Activated B cell treated with CpG ODN at 0.5 μM for 24 hours (primary cell): ENCODE measurements at places on chromosomes 7 and 10.

- no peak overlapping the region for H3K4me3 ChIP-seq
- H3K27me3 ChIP-seq, result no peaks in the 10 kb centered on the region
- no peaks in the 10 kb centered on the region for H3K4me1 ChIP-seq
Measured at GRCh38 chr7:18378989-18379605, 116.5 kb upstream of the HDAC9 start.

DNA sequence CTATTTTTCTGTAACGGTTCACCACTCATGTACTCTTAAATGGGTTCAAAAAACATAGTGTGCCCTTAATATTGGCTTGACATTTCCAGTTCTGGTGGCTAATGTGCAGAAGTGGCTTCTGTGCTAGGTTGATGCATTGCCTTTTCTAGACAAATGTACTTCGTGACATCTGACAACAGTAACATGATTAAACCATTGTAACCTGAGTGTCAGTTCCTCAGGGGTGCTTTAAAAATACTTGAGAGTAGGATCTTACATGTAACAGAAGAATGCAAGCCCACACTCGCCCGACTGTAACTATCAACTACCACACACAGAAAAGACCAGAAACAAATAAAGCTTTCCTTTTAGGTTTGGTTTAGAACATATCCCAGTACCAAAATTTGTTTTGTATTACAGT lies 393.4 kb upstream of the NFE2L3 start:
- no peak overlapping the region for H3K27ac ChIP-seq
- H3K4me3 ChIP-seq, result no peak overlapping the region
- DNase-seq, result no peak
- no peaks in the 10 kb centered on the region for H3K4me1 ChIP-seq
- no peaks in the 10 kb centered on the region for H3K36me3 ChIP-seq

GRCh38 chr10:29948881-29949355 lies 110.5 kb downstream of the JCAD start:
- H3K27me3 ChIP-seq, result no peaks in the 10 kb centered on the region
- no peak for DNase-seq
- no peaks in the 10 kb centered on the region for H3K36me3 ChIP-seq
- H3K27ac ChIP-seq, result no peak overlapping the region
- no peak overlapping the region for H3K4me3 ChIP-seq
- H3K4me1 ChIP-seq, result no peaks in the 10 kb centered on the region

GRCh38 chr10:71253981-71254818 lies 41.8 kb downstream of the UNC5B start:
- no peaks in the 10 kb centered on the region for H3K36me3 ChIP-seq
- peaks cover 26% of the 10 kb centered on the region for H3K27me3 ChIP-seq
- no peak overlapping the region for H3K27ac ChIP-seq
- no peak overlapping the region for H3K4me3 ChIP-seq
- H3K4me1 ChIP-seq, result no peaks in the 10 kb centered on the region
- DNase-seq, result no peak

- H3K27ac ChIP-seq, result peak overlapping the region; percentile 74
- no peaks in the 10 kb centered on the region for H3K36me3 ChIP-seq
- peaks cover 40% of the 10 kb centered on the region for H3K4me1 ChIP-seq
- no peak for DNase-seq
- no peaks in the 10 kb centered on the region for H3K27me3 ChIP-seq
Measured at GRCh38 chr10:69229616-69229916, 9.4 kb downstream of the HKDC1 start.

DNA sequence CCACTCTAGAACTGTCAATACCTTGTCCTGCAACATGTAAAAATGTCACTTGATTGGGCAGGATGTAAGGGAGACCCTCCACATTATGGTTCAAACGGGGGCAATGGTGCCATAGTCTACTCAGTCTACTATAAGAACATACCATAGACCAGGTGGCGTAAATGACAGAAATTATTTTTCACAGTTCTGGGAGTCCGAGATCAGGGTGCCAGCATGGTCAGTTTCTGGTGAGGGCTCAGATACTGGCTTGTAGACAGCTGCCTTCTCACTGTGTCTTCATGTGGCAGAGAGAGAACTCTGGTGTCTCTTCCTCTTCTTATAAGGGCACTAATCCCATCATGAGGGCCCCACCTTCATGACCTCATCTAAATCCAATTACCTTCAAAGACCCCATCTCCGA lies 18.7 kb upstream of the TMEM178B start:
- H3K27me3 ChIP-seq, result peaks cover 35% of the 10 kb centered on the region
- DNase-seq, result no peak
- H3K4me3 ChIP-seq, result no peak overlapping the region
- no peak overlapping the region for H3K27ac ChIP-seq
- H3K4me1 ChIP-seq, result no peaks in the 10 kb centered on the region

DNA sequence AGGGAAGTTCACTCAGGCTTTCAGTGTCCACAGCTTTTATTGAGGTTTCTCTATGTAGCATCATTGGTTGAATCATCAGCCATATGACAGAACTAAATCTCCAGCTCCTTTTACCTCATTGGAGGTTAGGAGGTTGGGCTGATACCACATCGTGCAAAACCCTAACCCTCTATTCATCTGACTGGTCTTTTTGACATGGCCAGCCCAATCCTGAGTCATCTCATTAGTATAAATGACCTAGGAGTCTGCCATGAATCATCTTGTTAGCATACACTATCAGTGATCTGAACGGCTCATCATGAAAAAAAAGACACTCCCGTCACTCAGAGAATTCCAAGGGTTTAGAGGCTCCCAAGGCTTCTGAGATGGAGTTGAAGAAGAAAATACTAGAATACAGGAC lies 669.8 kb upstream of the POT1 start:
- no peaks in the 10 kb centered on the region for H3K27me3 ChIP-seq
- H3K4me1 ChIP-seq, result no peaks in the 10 kb centered on the region
- no peak overlapping the region for H3K4me3 ChIP-seq
- H3K27ac ChIP-seq, result no peak overlapping the region

DNA sequence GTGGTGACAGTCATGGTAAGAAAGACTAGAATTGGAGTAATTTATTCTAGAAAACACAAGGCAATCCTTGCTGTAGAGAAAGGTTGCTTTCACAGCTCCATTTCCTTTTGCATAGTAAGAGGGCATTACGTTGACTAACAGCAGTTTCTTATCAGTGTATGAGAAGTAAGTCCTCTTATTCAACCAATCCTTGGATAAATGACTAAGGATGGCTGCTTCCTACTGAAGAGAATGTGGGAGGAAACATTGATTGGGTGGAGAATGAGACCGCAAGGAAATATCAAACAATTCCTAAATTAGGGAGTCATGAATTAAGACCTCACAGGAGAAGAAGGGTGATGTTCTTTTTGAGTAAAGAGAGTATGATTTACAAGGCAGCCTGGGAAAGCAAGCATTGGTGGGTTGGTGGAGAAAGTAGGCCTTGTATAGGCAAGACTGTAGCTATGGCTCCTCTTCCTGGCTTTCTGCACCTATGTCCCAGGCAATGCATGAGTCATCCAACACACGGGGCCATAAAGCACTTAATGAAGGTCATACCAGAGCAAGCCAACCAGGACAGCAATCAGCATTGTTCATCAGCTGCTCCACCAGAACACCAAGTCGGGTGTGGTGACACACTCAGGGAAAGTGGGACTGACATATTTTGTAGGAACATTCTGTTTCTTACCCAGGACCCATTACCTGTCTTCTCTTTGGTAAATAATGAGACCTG lies 5.6 kb downstream of the MGAM start:
- H3K27ac ChIP-seq, result no peak overlapping the region
- peaks cover 12% of the 10 kb centered on the region for H3K27me3 ChIP-seq
- H3K4me3 ChIP-seq, result no peak overlapping the region
- no peaks in the 10 kb centered on the region for H3K36me3 ChIP-seq
- no peaks in the 10 kb centered on the region for H3K4me1 ChIP-seq

- no peaks in the 10 kb centered on the region for H3K27me3 ChIP-seq
- H3K36me3 ChIP-seq, result peaks cover 30% of the 10 kb centered on the region
- H3K4me3 ChIP-seq, result no peak overlapping the region
- H3K27ac ChIP-seq, result no peak overlapping the region
Measured at GRCh38 chr7:132893560-132893959, 188.3 kb downstream of the CHCHD3 start.

GRCh38 chr7:29879609-29880008 lies 73.3 kb downstream of the WIPF3 start:
- no peaks in the 10 kb centered on the region for H3K36me3 ChIP-seq
- H3K4me3 ChIP-seq, result no peak overlapping the region
- peaks cover 5% of the 10 kb centered on the region for H3K4me1 ChIP-seq
- no peak for DNase-seq
- H3K27ac ChIP-seq, result no peak overlapping the region

- peak overlapping the region; percentile 82 for H3K4me3 ChIP-seq
- peaks cover 39% of the 10 kb centered on the region for H3K36me3 ChIP-seq
Measured at GRCh38 chr7:139104091-139104450, 5.4 kb downstream of the ZC3HAV1 start.

- DNase-seq, result peak; percentile 56
- no peaks in the 10 kb centered on the region for H3K27me3 ChIP-seq
- H3K4me3 ChIP-seq, result peak overlapping the region; percentile 88
- no peaks in the 10 kb centered on the region for H3K36me3 ChIP-seq
- peak overlapping the region; percentile 88 for H3K27ac ChIP-seq
Measured at GRCh38 chr10:132397671-132398565, 918 bp downstream of the PWWP2B start.

DNA sequence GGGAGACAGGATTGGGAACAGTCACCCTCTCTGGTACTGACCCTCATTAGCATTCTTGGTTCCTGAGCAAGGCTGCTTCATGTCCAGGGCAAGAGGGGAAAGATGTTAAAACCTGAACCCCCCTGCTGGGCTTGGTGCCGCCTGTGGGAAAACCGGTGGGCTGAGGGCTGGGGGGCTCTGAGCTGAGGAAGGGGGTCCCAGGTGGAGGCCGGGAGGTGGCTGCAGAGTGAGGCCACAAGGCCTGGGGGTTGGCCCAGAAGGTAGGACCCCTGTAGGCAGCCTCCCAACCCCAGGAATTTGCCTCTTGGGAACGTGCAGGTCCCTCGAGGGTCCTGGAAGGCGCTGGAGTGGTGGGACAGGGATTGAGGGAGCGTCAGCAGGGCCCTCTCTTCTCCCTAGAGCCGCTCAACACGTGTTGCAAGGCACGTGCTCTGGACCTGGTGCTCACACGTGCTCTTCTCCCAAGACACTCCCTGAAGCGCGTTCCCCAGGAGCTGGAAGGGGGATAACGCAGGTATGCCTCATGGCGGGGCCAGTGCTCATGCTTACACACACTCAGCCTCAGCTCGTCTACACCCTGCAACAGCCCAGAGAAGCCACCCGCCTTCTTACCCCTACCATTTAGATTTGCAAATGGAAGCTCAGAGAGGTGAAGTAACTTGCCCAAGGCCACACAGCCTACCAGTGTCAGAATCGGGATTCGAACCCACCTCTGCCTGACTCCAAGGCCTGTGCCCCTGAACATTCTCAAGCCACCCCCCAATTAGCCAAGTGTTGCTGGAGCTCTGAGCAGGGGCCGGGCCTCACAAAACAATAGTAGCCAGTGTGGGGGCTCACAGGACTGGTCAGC lies 64.4 kb downstream of the LHPP start:
- no peaks in the 10 kb centered on the region for H3K27me3 ChIP-seq
- H3K4me1 ChIP-seq, result peaks cover 29% of the 10 kb centered on the region
- no peak overlapping the region for H3K4me3 ChIP-seq
- no peaks in the 10 kb centered on the region for H3K36me3 ChIP-seq

GRCh38 chr10:21499701-21500577 lies 25.5 kb downstream of the SKIDA1 start:
- H3K4me3 ChIP-seq, result peak overlapping the region; percentile 46
- peaks cover 52% of the 10 kb centered on the region for H3K27me3 ChIP-seq
- no peak overlapping the region for H3K27ac ChIP-seq
- DNase-seq, result peak; percentile 30
- no peaks in the 10 kb centered on the region for H3K36me3 ChIP-seq

- peaks cover 9% of the 10 kb centered on the region for H3K4me1 ChIP-seq
- H3K36me3 ChIP-seq, result no peaks in the 10 kb centered on the region
- no peaks in the 10 kb centered on the region for H3K27me3 ChIP-seq
- no peak overlapping the region for H3K27ac ChIP-seq
Measured at GRCh38 chr7:50423860-50424259, 26.3 kb downstream of the FIGNL1 start.

DNA sequence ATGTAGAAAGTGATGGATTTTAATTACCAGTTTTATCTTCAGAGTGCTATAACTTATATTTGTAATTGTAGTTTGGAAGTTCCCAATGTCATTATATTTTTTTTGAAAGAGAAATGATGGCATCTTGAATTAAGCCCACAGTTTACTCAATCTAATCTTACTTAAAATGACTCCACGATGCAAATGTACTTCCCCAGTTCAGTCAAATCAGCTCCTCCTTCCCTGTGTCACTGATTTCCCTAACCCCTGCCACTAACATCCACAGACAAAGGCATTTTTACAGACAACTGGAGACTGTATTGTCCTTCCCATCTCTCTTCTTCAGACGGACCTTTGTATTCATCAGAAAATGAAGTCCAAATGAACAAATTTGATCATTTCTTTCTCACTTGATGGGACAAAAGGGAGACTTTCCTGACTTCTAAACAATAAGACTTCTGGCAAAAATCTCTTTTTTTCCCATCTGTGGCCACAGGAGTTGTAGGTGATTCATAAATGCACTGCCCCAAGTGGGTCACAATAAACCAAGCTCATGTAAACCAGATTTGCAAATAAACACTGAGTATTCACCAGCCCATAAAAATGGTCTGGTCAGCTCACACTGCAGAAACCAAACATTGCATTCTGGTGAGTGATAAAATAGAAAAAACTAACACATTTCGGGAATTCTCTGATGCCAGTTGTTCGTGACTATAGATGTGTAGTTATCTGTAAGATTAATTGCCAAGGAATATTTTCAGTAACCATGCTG lies 162.9 kb downstream of the FANK1 start:
- peaks cover 6% of the 10 kb centered on the region for H3K27me3 ChIP-seq
- no peak overlapping the region for H3K27ac ChIP-seq
- DNase-seq, result no peak
- H3K4me1 ChIP-seq, result peaks cover 5% of the 10 kb centered on the region
- no peaks in the 10 kb centered on the region for H3K36me3 ChIP-seq
- no peak overlapping the region for H3K4me3 ChIP-seq

DNA sequence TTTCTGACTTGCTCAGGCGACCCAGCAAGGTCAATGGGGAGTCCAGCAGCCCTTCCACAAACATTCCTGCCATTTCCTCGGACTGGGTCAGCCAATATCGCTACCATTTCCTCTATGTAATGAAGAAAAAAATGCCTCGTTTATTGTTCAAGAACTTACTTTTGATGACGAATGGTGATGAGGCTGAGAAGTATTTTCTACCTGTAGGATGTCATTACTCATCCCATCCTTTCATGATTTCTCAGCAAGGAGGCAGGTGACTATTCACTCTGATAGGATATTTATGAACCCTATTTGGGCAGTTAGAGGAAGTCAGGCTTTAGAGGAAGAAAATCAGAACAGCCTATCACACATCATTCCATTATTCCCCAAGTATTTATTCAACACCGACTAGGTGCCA lies 178.6 kb downstream of the FANK1 start:
- no peak overlapping the region for H3K4me3 ChIP-seq
- no peak for DNase-seq
- no peak overlapping the region for H3K27ac ChIP-seq
- no peaks in the 10 kb centered on the region for H3K4me1 ChIP-seq
- H3K36me3 ChIP-seq, result no peaks in the 10 kb centered on the region
- H3K27me3 ChIP-seq, result peaks cover 8% of the 10 kb centered on the region

- no peak overlapping the region for H3K27ac ChIP-seq
- H3K4me1 ChIP-seq, result peaks cover 18% of the 10 kb centered on the region
- no peaks in the 10 kb centered on the region for H3K27me3 ChIP-seq
- no peaks in the 10 kb centered on the region for H3K36me3 ChIP-seq
Measured at GRCh38 chr10:12327074-12327473, 22.3 kb upstream of the CAMK1D start.
